ENCODE measurements at places on chromosomes 2 and 18.

- no peak for DNase-seq
Observed at GRCh38 chr2:10171006-10171800, 48.7 kb downstream of the RRM2 start.

DNA sequence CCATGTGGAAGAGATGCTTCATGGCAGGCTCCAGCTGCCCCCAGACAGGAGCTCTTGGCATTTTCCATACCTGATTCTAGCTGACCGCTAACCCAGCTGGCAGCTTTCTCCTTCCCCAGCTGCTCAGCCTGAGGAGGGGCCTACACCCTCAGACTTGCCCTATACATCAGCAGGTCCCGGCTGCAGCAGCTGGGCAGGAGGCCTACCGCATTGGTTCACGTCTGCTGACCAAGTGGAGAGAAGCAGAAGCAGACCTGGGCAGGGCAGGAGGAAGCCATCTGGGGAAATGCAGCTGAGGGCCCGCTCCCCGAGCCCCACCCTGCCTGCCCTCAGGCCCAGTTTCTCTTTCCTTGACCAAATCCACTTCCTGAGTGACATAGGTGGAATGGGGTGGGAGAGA, 50.7 kb downstream of the LBH start:
- DNase-seq = no peak

- no peak for DNase-seq
Observed at GRCh38 chr2:43345391-43345813, 119.0 kb upstream of the ZFP36L2 start.

- no peak for DNase-seq
Observed at GRCh38 chr18:6934859-6935258, 182.7 kb downstream of the LAMA1 start.

GRCh38 chr2:35871672-35872071, 483.9 kb upstream of the CRIM1 start:
- no peak for DNase-seq

GRCh38 chr2:31967790-31968189, 43.0 kb downstream of the MEMO1 start:
- DNase-seq = peak; percentile 34

- no peak for DNase-seq
Observed at GRCh38 chr18:79846936-79847557, 49.3 kb downstream of the KCNG2 start.

DNA sequence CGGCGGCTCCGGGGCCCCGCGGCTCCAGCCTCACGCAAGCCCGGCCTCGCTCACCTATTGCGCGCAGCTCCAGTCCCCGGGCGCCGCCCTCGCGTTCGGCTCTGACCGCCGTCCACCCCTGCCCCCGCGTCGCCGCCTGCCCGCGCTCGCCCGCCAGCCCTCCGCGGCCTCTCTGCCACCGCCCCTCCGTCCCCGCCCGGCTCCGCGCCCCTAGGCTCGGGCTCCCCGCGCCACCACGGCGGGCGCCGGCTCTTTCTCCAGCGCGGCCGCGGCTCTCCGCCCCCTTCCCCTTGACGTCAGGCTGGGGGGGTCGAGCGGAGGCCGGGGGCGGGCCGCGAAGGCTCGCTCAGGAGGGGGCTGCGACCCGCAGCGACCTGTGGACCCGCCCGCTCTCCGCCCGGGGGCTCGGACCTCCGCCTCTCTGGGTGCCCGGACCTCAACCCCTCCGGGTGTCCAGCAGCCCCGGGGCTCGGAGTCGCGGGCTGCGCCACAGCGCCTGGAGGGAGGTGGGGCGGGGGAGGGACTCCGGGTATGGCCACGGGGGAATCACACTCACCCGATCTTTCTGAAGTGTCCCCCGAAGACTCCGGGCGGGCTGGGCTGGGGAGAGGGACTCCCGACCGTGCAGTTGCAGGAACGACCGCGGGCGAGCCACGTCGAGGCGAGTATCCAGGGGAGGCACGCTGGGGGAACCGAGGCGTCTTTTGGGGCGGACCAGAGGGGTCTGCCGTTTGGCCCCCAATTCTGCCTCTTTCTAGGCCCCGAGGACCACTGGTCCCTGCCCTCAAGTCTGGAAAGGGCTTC, at the start of gene SEMA4C:
Gene SEMA4C, minus strand, starts transcription at position 259 of the 804 bp plus-strand sequence. CDS start 2,194 bp downstream, outside the sequence.
- peak; percentile 21 for DNase-seq

- DNase-seq = no peak
Observed at GRCh38 chr2:172775319-172775718, 39.7 kb downstream of the RAPGEF4 start.

DNA sequence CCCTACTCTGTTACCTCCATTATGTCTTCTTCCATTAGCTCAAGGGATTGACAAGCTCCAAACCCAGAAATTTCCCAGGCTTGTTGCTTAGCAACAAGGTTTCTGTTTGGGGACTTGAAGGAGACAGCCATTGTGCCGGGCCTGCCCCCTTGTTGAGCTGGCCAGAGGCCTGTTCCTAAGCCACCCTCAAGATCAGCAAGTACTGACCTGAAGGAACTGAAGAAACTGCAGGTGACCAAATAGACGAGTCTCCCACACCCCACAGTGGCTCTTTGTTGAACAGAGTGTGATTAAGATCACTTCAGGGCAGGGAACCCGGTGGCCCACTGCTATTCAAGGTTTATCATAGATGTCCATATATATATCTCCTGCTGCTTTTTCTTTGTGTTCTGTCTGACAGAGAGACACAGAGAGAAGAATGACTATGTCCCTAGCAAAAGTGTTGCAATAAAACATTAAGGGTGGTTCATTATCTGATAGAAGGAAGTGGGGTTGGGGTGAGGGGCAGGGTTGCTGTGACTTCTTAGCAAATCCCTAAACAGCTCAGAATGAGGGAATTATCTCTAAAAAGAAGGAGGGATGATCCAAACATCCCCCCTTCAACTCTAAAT, 69.2 kb downstream of the RNF144A start:
- DNase-seq = no peak

GRCh38 chr2:128543036-128543435, 224.4 kb upstream of the HS6ST1 start:
- no peak for DNase-seq

- no peak for DNase-seq
Observed at GRCh38 chr2:120365236-120365793, 19.4 kb downstream of the INHBB start.

DNA sequence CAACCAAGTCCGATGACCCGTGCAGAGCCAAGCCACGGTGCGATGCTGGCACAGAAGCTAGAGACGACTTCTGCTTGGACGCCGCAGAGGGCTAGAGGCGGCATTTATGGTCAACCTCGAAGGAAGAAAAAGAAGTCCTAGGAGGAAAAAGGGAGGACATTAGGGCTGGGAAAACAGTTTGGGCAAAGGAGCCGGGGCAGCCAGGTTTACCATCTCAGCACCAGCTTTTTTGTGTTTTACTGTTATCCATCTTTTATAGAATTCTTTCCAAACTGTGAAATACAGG, 643 bp upstream of the DTNB start:
- no peak for DNase-seq

- DNase-seq = no peak
Observed at GRCh38 chr2:9462886-9463697, 11.3 kb upstream of the IAH1 start.

DNA sequence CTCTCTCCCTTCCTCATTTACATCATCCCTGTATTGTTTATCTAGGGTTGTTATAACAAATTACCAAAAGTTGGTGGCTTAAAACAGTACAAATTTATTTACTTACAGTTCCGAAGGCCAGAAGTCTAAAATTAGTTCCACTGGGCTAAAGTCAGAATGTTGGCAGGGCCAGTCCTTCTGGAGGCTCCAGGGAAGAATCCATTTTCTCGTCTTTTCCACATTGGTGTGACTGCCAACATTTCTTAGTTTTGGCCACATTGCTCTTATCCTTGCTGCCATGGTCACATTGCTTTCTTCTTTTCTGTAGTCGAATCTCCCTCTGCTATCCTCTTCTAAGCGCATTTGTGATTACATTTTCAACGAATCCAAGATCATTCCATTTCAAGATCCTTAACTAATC, 34.7 kb downstream of the ICOS start:
- no peak for DNase-seq

- DNase-seq = no peak
Observed at GRCh38 chr2:52558265-52558664, 1209.3 kb upstream of the CHAC2 start.
